ENCODE measurements at places on chromosomes 2 and 18.

GRCh38 chr2:71102981-71103681 lies 26.9 kb downstream of the MCEE start:
- no peak for DNase-seq

GRCh38 chr2:186027922-186028321 lies 289.3 kb downstream of the FSIP2 start:
- no peak for DNase-seq

DNA sequence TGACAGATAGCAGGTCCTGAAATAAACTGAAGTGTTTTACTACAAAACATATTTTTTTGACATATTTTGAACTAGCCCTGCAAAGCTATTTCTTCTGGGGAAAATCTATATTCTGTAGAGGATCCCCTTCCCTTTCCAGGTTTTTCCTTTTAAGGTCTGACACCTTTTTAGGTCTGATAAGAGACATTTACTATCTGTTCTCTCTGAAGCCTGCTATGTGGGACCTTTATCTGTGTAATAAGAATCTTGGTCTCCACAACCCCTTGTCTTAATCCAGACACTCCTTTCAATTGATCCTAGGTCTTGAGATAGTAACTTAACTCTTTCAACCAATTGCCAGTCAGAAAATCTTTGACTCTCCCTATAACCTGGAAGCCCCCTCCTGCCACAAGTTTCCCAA lies 5.5 kb upstream of the PDK1 start:
- no peak for DNase-seq

DNA sequence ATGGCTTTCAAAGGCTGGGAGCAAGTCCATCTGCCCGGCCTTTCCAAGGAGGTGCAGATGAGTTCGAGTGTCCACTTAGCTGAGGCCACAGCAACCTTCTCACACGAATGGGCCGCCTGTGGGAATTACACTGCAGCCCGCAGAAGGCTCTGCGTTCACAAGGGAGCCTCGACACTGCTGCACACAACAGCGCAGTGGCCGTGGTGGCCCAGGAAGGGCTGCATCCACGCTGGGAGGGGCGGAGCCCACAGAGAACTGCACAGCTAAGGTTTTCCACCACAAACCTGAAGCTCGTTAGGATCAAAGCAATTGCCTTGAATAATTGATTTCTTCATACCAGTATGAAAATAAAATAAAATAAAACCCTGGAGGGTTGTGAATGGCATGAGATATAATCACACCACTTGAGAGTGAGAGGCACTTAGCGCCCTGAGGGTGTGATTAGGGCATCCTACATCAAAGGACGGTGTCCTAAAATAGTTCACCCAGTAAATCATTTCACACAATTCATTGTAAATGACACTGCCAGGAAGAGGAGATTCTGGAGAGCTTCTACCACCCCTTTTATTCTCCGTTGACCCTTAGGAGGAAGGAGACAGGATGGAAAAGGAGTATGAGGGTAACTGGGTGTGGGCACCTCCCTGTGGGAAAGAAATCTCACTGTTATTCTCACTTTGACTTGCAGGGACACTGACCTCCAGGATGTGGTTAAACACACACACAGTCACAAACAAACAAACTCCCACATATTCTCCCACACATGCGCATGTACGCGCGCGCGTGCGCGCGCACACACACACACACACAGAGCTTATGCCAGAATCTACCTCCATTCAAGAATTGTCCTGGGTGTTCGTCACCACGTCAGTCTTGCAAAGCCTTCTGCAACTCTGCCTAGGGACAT lies 256.6 kb upstream of the ID2 start:
- no peak for DNase-seq

- no peak for DNase-seq
Observed at GRCh38 chr2:239690651-239691631, 290.1 kb upstream of the HDAC4 start.

- no peak for DNase-seq
Observed at GRCh38 chr18:3104190-3105054, 91.5 kb upstream of the LPIN2 start.

DNA sequence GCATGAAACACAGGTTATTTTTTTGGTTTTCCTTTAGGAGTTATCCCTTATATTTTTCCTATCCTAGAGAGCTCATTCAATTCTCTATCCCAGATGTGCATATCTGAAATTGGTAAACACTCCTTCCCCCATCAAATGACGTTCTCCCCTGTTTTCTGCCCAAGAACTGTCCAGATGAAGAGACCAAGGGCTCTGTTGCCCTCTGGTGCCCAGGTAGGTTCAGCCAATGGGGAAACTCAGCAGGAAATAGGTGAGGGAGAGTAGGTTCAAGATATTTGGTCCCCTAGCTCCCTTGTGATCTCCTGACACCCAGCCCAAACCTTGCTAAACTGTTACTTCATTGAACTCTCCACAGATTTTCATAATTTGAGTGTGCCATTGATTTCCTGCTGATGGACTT lies 14.1 kb upstream of the INO80C start:
- no peak for DNase-seq

- DNase-seq, result peak; percentile 77
Observed at GRCh38 chr2:94759211-94759610, 112.0 kb upstream of the TEKT4 start.

GRCh38 chr18:39770399-39770798 lies 2184.6 kb upstream of the PIK3C3 start:
- DNase-seq, result no peak

DNA sequence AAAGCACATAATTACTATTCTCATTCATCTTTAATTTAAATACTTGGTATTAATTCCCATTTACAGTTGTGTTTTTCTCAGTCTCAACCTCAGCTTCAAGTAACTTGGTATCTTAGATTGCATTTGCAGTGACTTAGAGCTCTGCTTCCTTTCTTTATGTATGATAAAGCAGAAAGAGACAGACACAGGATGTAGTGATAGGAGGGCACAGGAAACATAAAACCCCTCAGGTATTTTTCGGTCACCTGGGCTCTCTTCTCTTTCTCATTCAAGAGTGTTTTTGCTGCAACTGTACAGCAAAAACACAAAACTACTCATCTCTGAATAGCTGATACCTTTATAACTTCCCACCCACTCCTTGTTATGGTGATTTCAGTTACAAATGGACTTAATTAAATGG lies 83.1 kb downstream of the KCTD18 start:
- DNase-seq, result no peak

GRCh38 chr2:73323551-73323950 lies 30.2 kb upstream of the EGR4 start:
- no peak for DNase-seq

DNA sequence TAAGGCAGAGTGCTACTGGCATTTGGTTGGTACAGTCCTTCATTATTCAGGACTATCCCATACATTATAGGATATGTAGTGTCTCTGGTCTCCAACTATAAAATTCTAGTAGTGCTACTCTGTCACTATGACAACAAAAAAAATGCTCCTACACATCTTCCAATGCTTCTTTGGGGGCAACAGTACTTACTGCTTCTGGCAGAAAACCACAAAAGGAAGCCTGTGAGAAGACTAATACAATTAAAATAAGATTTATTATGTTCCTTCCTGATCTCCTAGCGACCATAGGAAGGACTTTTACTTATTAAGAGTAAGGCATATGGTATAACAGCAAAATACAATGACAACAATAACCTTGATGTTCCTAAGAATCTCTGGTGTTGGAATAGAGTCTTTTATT lies 48.4 kb upstream of the CPO start:
- DNase-seq, result no peak

GRCh38 chr18:75621818-75622217 lies 194.3 kb upstream of the SMIM21 start:
- DNase-seq, result no peak

DNA sequence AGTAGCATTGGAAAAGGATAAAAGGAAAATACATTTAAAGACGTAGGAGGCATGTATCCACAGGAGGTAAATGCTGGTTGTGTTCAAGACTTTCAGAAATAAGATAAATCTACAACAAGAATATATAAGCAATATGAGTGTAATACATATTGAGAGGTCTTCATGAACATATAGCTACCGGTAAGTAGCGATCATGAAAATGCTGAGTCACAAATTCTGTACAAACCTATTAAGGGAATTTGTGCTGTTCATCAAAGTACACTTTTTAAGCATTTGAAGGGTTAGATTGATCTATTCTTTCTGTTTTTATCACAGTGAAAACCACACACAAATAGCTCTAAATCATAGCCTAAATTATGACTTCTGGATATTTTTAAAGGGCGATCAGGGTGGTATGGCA lies 173.1 kb upstream of the NYAP2 start:
- no peak for DNase-seq

DNA sequence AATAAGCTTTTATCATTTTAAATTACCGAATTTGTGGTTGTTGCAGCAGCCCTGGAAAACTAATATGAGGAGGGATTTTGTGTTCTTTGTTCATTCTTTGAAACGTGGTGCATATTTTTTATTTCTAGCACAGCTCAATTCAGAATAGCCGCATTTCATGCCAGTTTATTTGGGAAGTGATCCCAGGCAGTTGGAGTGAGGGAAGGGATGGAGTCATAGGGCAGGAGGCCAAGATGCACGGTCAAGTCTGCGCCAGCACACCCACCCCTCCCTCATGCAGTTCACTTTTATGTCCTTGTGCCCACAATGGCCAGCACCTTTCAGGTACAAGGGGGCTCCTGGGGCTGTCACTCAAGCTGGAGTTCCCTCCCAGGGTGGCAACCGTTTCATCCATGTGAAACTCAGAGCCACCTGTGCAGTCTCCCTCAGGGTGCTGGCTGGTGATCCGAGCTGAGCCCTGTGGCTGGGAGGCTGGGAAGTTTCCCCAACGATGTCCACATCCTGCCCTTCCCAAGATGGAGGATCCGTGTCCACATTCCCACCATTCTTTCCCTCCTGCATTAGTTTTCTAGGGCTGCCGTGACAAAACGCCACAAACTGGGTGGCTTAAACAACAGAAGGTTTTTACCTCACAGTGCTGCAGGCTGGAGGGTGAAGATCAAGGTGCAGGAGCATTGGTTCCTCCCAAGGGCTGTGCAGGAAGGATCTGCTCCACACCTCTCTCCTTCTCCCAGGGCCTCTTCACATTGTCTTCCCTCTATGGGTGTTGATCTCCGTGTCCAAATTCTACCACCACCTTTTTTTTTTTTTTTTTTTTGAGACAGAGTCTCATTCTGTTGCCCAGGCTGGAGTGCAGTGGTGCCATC lies 68.5 kb upstream of the ITGA6 start:
- no peak for DNase-seq

DNA sequence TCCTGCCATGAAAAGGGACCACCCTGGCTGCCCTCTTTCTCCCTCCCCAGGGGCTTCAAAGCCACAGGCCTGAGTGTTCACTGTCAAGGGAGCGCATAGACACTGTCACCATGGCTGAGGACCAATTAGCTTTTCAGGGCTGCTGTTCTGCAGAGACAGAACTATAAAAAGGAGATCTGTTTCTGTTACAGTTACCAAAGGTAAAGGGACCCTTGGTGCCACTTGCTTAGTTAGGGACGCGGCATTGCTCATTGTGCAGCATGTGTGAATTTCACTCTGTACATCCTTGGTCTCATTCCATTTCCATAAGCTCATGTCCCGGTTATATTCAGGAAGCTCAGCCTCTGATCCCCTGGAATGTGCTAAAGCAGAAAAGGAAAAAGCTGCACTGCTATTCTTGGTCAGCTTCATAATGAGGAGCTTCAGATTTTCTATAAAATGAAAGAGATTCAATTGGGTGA lies 55.5 kb upstream of the RNF152 start:
- DNase-seq, result no peak

- DNase-seq, result peak; percentile 46
Observed at GRCh38 chr2:30421604-30422443, 25.2 kb upstream of the LCLAT1 start.

DNA sequence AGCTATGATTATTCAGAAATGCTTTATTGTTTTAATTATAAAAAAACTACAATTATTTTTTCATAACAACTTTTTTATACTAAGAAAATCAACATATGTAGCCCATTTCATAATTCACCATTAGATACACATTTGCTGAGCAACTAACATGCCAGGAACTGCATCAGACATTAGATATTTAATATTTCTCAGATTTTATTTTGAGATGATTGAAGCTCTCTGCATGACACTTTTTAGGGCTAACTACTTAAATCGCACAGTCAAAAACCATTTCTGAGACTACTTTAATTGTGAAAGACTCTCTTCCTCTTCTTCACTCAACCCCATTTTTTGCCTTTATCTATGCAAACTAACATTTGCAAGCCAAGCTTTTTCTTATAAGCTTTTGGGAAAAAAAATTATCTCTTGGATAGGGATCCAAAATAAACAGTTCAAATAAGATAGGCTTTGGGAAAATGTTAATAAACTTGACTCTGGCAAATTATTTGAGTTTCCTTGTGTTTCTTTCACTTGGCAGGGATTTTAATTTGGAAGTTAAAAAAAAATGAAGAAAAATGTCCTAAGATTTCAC lies 9.1 kb upstream of the COL3A1 start:
- DNase-seq, result no peak

DNA sequence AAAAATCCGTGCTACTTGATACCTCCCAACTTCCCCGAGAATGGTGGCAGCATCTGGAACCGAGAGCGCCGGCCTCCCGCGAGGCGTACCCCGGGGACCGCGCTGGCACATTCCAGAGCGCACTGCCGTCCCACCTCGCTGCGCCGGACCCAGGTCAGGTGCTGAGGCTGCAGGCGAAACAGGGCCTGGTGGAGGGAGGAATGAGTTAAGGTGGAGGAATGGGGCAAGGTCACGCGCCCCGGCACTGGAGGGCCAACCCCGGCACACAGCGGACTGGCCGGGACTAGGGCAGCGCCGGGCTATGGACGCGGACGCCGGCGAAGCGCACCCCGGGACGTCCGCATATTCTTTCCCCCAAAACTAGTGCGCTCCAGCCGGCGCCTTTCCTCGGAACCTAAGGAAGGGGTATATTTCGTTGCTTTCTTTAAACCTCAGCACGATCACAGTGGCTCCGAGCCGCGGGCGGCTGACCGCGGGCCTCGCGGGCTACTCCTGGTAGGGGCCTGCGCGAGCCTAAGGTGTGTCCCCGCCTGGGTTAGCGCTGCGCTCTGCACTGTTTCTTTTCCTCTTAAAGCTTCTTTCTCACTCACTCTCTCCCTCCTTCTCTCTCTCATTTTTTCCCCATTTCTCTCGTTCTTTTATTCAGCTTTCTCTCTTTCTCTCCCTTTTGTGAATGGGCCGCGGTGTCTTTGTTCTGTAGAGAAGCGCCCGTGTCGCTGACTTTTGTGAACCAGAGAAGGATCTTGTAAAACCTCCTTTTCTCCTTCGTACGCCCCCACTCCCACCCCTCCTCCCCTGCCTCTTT lies 2.1 kb upstream of the OTX1 start:
- DNase-seq, result no peak

DNA sequence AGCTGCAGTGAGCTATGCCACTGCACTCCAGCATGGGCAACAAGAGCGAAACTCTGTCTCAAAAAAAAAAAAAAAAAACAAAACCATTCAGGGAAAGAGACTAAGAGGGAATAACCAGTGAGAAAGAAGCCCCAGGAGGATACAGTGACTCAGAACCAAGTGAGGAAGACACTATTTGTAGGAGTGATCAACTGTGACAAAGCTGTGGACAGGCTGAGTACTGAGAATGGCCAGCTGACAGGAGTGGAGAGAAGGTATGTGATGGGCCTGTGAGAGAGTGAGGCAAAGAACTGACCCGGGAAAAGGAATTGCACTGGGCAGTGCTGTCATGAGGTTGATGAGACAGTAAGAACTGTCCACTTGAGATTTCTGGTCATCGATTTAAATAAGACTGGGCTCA lies 6.7 kb upstream of the LCT start:
- no peak for DNase-seq

Data from NB4 (cell line).